ENCODE measurements at places on chromosomes 3 and 15. TPM values are rescaled to one million over a fixed set of nuclear protein-coding genes. Genes with fewer than 3 reads are reported as not detected.

KBTBD13 gene
- total RNA-seq = not detected

GABRB3 gene
- total RNA-seq = 59.9 TPM

C3orf22 gene
- not detected for total RNA-seq

ADAMTS17 gene
- 0.18 TPM for total RNA-seq

CNTN3 gene
- total RNA-seq = not detected

TIGIT gene
- total RNA-seq = not detected

DLL4 gene
- 1.2 TPM for total RNA-seq

KBTBD8 gene
- total RNA-seq = 0.48 TPM

PLA2G4E gene
- total RNA-seq = not detected

ZMYND10 gene
- total RNA-seq = 1.5 TPM

NUSAP1 gene
- 83.0 TPM for total RNA-seq

FBN1 gene
- total RNA-seq = 6.5 TPM

FOXB1 gene
- total RNA-seq = not detected

RAMAC gene
- 39.4 TPM for total RNA-seq

RPS27L gene
- 396 TPM for total RNA-seq

SOX2 gene
- 0.60 TPM for total RNA-seq

GRAMD2A gene
- not detected for total RNA-seq

RLBP1 gene
- total RNA-seq = not detected

CLDN1 gene
- total RNA-seq = 28.6 TPM

GAP43 gene
- total RNA-seq = not detected

BOC gene
- 6.4 TPM for total RNA-seq

SERF2 gene
- 694 TPM for total RNA-seq
